ENCODE measurements at places on chromosomes 2 and 18. TPM values are rescaled to one million over a fixed set of nuclear protein-coding genes. Genes with fewer than 3 reads are reported as not detected.

C18orf54 gene
- 9.4 TPM for total RNA-seq

NEURL3 gene
- total RNA-seq, result 0.51 TPM

CNTNAP5 gene
- not detected for total RNA-seq

FABP1 gene
- total RNA-seq, result not detected

COLEC12 gene
- 45.1 TPM for total RNA-seq

SLC14A1 gene
- not detected for total RNA-seq

All from dermis blood vessel endothelial cell (primary cell).